GM19239 (cell line): ENCODE measurements at places on chromosomes 5 and 9.

DNA sequence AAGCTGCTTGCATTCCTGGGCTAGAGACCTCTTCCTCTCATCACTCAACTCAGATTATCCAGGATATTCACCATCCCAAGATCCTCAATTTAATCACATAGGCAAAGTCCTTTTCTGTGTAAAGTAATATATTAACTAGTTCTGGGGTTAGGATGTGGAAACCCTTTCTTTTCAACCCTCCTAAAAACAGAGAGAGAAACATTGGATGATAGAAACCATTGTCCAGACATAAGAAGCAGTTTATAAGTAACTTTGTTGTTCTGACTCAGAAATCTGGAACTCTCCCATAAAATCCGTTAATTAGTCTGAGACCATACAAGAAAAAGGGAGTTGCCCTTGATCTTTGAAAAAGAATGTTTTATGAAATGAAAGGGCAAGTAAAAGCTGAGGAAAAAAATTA lies 817.1 kb upstream of the CDH9 start:
- no peak for DNase-seq

DNA sequence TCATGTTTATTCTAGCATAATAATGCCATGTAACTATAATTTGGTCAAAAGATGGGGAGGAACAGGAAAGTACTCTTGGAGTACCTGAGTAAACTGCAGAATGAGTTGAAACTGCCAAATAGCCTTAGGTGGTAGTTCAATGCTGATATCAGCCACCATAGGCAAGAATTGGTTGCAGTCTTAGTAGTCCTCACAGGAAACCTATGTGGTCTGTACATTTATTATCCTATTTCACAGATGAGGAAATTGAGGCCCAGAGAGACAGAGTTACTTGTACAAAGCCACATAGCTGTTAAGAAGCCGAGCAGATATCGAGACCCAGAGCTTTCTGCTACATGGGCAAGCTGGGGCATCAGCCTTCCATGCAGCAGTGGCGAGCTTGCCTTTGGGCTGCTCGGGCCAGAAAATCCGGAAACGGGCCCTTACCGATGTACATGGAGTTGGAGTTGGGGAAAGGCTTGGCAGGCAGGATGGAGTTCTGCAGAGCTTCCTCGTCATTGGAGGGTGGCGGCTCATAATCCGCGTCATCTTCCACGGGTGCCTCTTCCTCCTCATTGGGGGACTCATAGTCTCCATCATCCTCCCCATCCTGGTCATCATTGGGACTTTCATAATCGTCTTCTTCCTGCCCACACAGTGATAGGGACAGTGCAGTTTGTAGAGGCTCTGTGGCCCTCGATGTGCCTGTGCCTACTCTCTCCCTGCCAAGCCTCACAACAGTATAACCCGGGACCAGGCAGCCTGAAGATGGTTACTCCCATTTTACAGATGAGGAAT lies 27.1 kb downstream of the LCP2 start:
- no peak for DNase-seq

DNA sequence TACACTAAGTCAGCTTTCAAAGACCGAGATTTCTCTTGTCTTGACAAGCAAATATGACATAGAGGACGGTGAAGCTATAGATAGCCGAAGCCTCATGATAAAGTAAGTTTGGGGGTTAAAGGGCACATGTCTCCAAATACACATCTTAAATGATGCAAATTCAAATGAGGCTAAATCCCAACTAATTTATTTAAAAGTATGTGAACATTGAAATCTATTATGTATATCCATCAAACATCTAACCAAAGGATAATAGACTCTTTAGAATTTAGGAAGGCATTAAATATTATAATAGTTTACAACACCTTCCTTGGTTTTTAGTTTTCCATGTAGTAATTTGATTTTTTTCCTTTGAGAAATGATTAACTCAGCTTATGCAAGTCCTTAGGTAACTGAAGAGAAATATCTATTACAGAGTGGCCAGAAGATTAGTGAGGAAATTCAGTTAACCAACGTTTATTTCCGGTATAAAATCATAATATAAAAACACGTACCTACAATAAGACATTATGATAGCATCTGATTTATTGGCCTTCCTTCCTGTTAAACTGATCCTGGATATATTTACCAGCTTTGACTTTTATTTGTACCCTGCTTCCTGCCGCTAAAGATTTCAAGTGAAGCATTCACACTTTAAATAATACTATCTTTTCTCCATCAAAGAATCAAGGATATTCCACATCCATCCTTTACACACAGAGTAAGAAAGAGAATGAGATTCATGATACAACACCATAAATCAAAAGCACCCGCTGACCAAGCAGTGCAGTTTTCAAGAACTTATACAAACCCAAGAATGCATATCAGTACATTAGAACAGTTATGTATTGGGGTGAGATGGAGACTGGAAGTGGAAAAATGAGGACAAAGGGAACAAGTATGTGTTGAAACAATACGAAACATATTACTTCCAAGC lies 31.9 kb upstream of the F2R start:
- DNase-seq, result no peak

GRCh38 chr9:96061293-96061987 lies 185.9 kb downstream of the ERCC6L2 start:
- no peak for DNase-seq

GRCh38 chr5:163373436-163374084 lies 63.8 kb upstream of the CCNG1 start:
- DNase-seq, result no peak

- no peak for DNase-seq
Observed at GRCh38 chr9:92564982-92565381, 29.2 kb upstream of the ECM2 start.

DNA sequence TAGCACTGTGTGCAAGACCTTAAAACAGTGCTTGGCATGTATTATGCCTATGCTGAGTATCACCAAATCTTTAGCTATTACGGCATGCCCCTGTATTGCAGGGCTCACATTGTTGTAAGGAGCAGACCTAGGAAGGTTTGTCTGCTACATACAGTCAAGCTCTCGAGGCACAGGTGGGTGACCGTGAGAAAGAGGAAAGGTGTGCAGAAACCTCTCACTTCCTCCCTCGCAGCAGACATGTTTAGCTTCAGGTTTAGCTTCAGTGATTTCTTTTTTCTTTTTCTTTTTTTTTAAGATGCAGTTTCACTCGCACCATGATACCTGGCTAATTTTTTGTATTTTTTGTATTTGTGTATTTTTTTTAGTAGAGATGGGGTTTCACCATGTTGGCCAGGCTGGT lies 275.8 kb upstream of the RIOK2 start:
- DNase-seq, result no peak

- DNase-seq, result no peak
Observed at GRCh38 chr9:114428466-114428865, 40.7 kb upstream of the AKNA start.

DNA sequence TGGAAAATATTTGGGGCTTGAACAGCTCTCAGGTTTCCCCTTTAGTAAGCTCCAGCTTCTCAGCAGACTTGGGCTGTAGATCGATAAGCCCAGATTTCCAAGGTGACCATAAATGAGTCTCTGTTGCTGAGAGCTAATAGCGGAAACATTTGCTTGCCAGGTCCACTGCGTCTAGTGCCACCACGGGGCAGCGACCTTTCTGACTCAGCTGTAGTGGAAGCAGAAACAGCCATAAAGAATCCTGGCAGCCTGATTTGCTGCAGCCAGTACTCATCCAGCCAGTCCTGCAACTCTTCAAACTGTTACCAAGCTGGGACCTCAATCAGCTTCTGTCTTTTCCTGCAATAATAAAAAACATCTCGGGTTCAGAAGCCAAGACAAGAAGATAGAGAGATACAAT lies 241.7 kb downstream of the DOCK8 start:
- DNase-seq, result no peak

- DNase-seq, result no peak
Observed at GRCh38 chr5:2131196-2131595, 248.5 kb upstream of the IRX4 start.

- DNase-seq, result peak; percentile 56
Observed at GRCh38 chr9:104863180-104863883, 64.6 kb downstream of the ABCA1 start.

DNA sequence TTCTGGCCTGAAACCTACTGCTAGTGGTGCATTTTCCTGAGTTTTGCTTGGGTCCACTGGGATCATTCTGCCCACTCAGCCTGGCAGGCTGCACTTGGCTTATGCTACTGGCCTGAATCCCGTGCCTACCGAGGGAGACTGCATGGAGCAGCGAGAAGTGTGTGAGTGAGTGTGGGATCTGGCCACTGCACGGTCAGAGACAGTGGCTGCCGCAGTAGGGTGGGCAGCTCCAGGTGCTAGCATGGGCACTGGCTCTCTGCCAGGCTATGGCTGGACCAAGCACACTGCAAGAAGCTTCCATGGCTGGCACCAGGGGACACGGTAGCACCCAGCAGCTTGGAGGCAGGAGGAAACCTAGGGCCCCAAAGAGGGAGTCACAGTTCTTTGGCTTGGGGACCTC lies 1058.7 kb upstream of the ACO1 start:
- DNase-seq, result no peak

DNA sequence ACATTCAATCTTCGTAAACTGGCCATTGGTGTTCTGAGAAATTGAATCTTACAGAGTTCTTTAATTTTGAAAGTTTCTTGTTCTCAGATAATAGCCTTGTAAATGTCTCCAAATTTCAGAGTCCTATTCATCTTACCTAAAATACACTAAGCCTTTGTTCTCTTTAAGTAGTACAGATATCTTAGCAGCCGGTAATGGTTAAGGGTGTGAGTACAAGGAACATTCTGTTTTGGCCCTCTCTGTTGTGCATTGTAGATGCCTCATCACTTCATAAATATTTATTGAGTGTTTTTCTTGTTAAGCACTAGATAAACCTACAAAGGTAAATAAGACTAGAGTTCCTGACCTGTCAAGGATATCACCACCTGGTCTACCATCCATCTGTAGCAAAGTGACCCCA lies 35.2 kb downstream of the ZCCHC7 start:
- DNase-seq, result no peak

DNA sequence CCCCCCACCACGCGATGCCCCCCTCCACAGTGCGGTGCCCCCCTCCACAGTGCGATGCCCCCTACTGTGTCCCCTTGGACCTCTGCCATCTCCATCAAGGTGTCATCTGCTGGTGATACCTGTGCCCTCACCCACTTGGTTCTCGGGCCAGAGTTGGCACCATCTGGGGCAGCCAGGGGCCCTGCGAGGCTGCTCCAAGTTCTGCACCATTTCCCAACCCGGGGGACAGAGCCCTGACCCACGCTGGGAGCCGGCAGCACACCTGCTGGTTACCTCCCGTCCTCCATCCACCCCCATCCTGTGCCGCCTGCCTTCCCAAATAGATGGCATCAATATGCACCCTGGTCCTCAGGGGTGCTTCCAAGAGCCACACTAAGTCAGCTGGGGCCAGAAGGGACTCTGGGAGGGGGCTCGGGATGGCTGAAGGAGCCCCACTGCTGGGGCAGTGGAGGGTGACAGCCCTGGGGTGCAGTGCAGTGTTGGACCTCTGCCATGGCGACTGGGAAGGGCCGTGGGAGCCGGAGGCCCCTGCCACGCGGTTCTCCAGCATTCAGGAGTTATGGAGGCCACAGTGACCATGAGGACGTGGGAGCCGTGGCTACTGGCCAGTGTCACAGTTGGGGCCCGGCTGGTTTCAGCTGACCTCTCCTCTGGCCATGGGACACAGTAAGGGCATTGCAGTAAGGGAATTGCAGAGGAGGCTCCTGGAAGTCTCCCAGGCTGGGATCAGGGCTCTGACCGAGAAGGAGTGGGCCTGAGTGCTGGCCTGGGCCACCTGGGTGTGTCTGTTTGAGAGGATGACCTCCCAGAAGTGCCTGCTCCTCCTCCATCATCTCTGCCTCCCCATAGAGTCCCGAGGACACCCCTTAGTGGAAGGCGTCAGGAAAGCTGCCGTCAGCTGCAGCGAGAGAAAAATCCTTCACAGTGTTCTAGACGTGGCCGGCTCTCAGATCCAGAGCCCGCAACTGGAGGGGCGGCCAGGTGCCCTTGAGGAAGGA lies 44.2 kb upstream of the NOTCH1 start:
- DNase-seq, result no peak

- DNase-seq, result no peak
Observed at GRCh38 chr5:143992496-143992895, 178.0 kb downstream of the YIPF5 start.

DNA sequence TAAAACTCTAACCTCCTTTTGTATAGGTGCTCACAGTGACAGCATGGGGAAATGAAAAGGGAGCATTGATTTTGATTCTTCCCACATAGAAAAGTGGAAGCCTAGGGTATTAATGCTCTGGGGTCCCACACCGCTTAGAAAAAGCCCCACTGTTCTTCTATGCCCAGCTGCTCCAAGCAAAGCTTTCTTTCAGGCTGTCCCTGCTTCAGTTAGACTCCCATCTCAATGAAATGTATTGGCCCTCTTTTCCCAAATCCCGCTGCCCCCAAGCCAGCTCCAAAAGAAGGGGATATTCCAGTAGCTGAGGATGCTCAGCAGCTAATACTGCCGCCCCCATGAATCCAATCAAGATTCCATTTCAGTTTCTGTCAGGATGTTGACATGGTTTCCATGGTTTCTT lies 17.0 kb upstream of the CREBRF start:
- no peak for DNase-seq

GRCh38 chr5:96927008-96927407 lies 8.9 kb upstream of the LNPEP start:
- no peak for DNase-seq

DNA sequence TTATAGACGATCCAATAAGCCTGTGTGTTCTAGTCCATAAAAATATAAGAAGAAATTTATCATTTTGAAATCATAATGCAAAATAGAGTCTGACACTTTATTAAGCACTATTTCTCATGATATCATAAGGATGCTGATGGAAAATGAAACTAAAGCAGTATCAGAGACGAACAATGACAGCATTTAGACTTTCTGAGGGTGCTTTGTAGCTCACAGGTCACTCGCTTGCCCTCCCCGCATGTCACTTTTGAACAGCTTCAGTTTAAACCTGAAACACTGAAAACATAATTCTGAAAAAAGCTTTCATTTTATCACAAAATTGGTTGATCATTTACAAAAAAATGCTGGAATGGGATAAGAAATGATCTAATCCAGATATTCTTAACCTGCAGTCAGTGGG lies 247.1 kb downstream of the EBF1 start:
- DNase-seq, result no peak

DNA sequence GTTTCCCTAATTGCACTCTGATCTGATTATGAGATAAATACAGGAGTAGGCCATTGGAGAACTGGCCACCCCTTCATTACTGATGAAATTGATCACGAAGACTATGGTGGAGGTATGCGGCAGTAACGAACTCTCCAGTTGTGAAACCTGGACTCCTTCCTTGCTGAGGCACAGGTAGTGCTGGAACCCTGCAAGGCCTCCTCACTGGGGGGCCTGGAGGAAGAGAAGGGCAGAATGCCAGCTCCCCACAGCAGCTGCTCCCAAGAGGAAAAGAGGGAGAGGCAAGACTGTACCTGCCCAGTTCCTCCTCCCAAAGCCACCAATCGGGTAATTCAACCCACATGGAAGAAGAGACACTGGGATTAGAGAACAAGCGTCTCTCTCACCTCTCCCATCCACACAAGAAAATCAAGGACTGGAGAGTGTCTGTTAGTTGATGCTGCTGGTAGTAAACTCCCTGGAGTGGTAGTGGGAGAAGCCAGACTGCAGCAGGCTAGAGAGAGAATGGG lies 19.1 kb upstream of the TRIO start:
- DNase-seq, result no peak
